Inflammatory macrophage (primary cell): ENCODE measurements at places on chromosomes 1 and 21.

GRCh38 chr1:55826381-55827080 lies 611.4 kb upstream of the USP24 start:
- no peak for DNase-seq

- no peak for DNase-seq
Observed at GRCh38 chr1:113660088-113660487, 99.2 kb downstream of the PHTF1 start.

DNA sequence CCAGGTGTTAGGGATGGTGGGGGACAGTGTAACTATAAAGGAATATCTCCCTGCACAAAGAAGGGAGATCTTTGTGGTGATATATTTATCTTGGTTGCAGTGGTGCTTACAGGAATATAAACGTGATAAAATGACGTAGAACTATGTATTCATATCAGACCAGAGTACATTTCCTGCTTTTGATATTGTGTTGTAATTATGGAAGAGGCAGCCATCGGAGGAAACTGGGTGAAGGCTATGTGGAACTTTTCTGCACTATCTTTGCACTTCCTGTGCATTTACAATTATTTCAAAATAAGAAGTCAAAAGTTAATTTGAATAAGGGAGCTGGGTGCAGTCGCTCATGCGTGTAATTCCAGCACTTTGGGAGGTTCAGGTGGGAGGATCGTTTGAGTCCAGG lies 37.6 kb downstream of the NDUFS5 start:
- DNase-seq = no peak

DNA sequence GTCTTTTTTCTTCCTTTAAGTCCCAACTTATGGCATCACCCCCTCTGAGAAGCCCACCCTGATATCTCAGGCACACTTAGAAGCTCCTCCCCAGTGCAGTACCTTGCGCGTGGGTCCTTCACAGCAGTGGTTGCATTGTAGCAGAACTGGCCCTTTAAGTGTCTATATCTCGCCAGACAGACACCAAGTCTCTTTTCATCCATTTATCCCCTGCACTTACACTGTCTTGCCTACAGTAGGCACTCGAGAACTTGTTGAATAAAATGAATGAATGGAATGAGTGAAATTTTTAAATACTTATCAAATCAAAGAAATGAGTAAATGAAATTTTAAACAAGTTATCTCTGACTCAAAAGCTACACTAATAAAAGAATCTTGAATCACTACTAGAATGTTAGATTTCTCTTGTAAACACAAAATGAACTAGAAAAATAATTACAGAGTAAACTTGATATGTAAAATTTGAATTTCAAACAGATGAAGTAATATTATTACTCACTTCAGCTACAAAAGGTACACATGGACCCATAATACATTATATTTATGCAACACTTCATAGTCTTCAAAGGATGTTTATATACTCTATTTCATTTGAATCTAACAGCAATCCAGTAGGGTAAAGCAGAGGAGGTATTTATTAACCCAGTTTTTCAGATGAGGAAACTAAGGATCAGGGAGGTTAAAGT lies 54.7 kb upstream of the MAN1A2 start:
- peak; percentile 1 for DNase-seq

DNA sequence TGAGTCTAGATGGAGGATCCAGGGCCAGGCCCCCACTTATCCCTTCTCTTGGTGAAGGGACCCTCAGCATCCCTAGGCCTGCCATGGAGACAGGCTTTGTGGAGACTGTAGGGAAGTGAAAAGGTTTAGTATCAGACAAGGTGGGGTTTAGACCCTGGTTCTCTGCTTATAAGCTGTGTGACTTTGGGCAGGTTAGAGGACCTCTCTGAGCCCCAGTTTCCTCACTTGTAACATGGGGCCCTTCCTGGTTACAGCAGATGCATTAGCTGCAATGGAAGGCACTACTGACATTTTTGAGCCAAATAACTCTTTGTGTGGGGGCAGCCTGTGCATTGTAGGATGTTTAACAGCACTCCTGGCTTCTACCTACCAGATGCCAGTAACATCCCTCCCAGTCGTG lies 22.7 kb downstream of the PADI2 start:
- no peak for DNase-seq
